Mesendoderm (in vitro differentiated cells): ENCODE measurements at places on chromosomes 1 and 21.

DNA sequence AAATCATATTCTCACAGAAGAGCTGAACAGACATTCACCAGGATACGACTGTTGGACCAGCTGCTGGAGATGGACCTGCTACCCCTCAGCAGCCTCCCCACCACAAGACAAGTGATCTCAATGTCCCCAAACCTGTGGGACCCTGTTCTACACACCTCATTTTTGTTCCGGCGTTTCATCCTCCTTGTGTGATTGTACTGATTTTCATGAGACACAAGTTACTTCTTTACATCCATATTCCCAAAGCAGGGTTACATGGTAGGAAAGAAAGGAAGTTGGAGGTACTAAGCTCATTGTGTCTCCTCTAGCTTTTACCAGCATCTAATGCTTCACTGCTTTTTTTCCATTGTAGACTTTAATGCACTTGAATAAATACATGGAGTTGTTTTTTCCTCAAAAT, 8.7 kb downstream of the ADAMTS1 start:
- DNase-seq, result no peak

DNA sequence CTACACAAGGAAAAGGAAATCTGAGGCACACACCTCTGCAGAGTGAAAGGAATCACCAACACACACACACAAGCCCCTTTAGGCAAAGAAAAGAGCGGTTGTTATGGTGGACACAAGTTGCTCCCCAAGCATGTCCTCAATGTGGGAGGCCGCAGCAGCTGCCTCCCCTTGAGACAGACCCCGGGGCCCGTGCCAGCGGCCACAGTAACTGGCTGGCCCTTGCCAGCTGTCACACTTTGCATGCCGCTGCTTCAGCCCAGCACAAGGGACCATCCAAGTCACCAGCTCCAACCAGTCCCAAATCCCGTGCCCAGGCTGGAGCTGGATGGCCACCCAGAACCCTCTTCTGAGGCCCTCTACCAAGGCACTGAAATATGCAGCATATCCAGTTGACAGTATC, 2.9 kb upstream of the OLIG1 start:
- DNase-seq, result no peak

DNA sequence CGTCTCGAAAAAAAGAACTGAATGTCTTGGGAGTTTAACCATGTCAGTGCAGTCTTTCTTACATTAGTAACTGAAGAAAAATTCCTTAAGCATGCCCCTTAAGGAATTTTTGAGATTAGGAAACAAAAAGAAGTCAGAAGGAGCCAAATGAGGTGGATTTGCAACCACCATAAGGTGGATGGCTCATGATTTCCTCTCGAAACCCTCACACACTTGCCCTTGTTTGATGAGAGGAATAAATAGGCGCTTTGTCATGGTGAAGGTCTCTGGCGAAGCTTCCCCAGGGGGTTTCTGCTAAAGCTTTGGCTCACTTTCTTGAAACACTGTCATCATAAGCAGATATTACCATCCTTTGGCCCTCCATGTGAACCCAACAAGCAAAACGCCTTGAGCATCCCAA, 68.2 kb downstream of the POFUT2 start:
- DNase-seq, result no peak

DNA sequence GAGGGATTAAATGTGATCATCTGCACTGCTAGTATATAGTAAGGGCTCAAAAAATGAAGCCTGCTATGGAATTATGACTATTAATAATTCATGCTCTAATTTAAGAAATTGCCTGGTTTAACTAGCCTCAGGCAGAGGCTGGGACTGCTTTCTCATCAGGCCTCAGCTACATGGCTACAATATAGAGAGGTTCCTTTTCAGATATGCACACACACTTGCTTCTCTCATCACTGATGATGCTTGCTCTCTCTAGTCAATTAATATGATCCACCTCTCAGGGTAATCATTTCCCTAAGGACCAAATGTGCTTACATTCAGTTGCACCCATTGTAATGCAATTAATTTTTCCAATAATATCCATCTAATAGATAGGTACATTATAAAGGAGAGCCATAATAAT, 324.9 kb upstream of the ST6GALNAC5 start:
- DNase-seq, result no peak

GRCh38 chr1:21900766-21901472, 36.2 kb downstream of the HSPG2 start:
- DNase-seq, result no peak

DNA sequence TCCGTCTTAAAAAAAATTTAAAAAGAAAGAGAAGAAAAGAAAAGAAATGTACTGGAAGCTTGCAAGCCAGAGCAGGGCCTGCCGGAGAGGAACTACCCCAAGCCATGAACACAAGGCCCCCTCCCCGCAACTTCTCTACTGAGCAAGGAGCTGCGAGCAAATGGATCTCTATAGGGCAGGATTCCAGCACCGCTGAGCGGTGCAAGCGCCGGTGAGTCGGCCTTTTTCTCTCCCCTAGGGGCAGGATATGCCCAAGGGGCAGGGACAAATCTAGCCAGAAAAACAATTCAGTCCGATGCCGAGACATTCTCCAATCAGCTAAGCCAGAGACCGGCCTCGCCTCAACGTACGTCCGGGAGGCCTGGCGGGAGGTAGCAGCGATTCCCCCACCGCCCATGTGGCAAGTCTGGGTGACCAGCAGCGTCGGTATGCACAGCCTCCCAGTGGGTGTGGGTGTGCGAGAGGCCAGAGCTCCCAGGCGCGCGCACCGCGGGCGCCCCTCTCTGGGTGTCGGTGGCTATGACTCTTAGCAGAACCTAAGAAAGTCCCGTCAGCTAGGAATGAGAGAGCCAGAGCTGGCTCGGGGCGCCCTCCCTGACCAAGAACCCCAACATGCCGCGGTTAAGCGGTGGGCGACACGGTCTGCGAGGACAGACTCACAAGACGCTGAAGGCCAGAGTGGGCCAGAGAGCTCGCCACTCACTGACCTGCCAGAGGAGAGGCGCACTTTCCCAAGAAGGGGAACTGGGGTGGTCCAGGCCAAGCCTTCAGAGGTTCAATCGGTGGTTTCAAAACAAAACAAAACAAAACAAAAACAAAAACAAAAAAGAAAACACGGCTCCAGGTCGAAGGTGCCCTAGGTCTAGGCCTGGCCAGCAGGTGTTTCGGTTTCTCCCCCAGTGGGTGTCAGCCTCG, 1.9 kb downstream of the CSMD2 start:
- peak; percentile 97 for DNase-seq

- peak; percentile 79 for DNase-seq
Measured at GRCh38 chr1:23634840-23635651, 56.6 kb upstream of the RPL11 start.

GRCh38 chr1:11175461-11175860, 13.7 kb upstream of the ANGPTL7 start:
- no peak for DNase-seq

- peak; percentile 36 for DNase-seq
Measured at GRCh38 chr1:212207822-212208520, 77.2 kb upstream of the PPP2R5A start.

GRCh38 chr1:151512801-151513625, 1.8 kb downstream of the CGN start:
- peak; percentile 93 for DNase-seq

DNA sequence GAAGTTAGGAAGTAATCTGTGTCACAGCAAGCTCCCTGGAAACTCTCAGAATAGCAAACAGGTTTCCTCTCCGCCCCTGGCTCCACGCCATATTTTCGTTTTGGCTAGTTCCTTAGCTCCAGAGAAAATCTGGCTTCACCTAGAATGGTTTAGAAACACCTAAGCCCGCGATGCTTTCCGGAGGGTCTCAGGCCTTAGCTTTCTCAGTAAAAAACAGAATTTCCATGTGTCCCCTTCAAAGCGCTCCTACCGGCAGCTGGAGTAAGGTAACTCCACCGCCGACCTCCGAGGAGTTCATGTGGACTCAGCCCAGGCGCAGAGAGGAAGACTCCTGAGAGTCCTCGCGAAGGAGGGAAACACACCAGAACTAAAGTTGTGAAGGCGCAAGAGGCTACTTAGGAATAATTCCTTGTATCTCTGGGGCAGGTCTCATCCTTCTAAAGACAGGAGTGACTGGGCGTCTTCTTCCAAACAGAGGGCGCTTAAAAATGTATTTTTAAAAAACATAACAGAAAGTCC, 406 bp downstream of the KIAA0040 start:
- DNase-seq, result peak; percentile 69

DNA sequence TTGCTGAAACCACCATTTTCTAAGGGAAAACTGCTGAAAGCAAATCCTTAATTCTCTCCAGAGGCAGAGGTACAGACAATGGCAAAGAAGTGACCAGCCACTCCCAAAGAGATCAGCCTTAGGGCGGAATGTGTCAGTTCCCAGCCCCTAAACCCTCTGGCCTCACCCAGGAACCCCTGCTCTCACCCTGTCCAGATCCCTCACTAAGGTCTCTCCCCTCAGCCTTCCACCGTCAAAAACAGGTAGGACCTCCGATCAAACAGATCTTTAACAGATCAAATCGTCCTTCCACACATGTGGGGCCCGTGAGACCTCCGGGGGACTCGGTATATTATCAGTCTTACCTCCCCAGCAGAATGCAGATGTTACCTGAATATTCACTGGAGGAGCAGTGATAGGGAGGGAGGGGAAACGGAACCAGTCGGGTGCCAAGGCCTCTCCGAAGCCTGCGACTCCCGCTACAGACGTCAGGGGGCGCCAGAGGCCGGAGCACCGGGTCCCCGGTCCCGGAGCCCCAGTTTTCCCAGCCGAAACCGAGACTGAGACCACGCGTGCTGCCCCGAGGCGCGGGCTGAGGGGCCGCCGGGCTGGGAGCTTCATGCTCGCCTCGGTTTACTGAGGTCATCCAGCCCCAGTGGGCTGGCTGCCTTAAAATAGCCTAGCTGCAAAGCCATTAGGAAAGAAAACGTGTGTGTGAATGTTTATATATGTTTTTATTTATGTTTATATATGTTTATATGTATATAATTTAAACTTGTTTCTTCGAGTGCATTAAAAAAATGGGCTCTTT, 23.6 kb downstream of the GPA33 start:
- DNase-seq, result peak; percentile 79

GRCh38 chr1:200749090-200749489, 10.4 kb downstream of the CAMSAP2 start:
- DNase-seq, result no peak

DNA sequence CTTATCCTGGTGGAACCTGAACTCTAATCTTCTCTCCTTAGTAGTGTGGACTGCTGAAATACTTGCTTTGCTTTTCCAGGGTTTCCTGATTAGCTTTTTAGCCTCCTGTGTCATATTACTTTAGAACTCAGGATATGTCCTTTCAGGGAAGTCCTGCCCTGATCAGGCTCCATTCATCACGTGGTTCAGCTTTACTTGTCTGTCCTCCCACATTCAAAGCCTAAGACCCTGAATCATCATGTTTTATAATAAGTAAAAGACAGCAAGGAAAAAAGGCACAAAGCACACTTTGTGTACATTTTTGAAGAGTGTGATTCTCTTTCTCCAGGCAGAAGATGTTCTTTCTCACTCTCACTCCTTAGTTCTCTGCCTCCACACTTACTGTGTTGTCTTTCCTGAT, 70.6 kb downstream of the PATJ start:
- no peak for DNase-seq

- DNase-seq, result no peak
Measured at GRCh38 chr1:204201348-204202040, 5.2 kb upstream of the KISS1 start.

DNA sequence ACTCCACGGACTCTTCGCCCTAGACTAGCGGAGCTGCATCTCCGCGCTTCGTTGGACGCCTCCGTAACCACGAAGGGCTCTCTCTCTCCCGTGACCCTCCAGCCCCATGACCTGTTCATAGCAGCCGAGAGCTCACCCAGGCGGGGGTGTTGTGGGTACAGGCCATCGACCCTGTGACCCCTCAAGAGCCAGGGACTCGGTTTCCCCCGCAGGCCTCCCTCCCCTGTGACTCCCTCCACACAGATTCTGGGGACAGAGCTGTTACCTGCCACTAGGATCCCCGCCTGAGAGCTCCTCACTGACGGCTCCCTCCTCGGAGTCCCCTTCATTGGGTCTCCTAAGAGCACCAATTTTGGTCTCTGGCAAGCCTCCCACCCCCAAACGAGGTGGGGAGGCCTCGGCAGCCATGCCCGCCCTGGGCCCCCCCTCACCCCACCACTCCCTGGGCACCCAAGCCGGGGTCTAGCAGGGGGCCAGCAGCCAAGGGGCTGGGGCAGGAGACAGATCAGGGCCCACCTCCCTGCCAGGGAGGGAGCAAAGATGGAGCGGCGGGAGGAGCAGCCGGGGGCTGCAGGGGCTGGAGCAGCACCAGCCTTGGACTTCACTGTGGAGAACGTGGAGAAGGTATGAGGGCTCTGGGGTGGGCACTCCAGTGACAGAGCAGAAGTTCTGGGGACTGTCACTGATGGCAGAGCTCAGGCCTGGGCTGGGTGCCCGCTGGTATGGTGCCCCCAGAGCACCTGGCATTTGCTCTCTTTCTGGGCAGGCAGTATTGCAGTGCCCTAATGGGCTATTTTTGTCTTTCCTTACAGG, 517 bp downstream of the IPO13 start:
- DNase-seq, result no peak

DNA sequence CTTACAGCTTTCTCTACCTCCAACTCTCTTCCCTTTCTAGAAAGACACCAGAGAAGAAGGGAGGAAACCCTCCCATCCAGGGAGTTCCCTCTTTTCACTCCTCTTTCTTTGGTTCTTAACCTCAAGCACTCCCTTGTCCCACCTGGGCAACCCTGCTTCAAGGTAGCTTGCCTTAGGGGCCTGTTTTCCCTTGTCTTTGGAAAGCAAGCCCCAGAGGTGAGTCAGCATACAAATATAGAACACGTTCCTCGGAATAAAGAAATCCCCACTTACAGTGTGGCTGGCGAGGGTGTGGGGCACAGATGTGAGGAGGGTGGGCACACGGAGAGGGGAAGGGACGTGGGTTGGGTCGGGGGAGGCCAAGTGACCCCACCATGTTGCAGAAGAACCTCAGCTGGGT, 26.1 kb upstream of the KCNE2 start:
- no peak for DNase-seq

DNA sequence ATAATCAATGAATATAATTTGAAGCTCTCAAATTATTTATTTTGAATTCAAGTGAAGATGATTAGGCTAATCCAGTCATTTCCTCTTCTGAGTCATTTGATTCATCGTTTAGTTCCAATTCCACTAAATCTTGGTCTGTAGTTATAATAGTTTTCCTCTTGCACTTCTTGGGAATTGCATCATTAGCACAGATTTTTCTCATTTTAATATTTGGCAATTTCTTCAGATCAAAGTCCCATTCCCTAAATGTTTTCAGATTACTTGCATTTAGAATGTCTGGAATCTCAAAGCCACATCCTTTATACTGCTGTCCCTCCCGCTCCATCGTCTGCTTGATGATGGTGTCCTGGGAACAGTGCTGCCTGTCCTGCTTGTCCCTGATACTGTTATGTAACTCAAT, 43.5 kb downstream of the MAST2 start:
- DNase-seq, result no peak

- DNase-seq, result peak; percentile 89
Measured at GRCh38 chr1:32612189-32612881, 38.0 kb downstream of the ZBTB8OS start.

DNA sequence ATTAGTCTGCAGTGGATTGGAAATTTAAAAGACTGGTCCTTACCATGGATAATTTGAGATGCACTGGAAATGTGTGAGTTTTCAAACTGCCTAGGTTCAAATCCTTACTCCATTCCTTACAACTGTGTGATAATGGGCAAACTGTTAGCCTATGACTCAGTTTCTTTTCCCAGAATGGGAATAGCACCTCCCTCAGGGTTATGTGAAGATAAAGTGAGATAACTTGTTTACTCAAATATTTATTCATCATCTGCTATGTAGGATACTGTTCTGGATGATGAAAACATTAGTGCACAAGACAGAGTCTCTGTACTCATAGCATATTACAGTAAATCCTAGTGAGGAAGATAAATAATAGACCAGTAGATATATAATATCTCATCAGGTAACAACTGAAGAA, 28.6 kb downstream of the LRIG2 start:
- no peak for DNase-seq
